ENCODE measurements at places on chromosomes 6 and 20.

- DNase-seq = peak; percentile 61
Measured at GRCh38 chr20:58888521-58889333, 36.2 kb downstream of the GNAS start.

DNA sequence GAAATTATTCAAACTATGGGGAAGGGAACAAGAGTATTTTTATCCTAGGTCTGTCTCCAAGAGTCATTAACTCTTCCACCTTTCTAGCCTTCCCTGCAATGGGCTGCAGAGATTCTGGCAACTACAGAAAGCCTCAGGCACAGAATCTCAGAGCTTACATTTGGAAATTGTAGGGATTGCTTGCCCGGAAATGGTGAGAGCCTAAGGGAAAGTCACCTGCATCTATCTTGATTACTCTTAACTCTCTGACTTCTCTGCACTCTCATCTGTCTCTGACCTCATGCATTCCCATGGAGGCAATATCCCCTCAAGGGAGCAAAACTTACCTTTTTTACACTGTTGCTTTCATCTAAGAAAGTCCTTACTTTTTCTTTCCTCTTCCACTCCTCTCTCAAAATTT, 513.2 kb upstream of the MARCKS start:
- no peak for DNase-seq

DNA sequence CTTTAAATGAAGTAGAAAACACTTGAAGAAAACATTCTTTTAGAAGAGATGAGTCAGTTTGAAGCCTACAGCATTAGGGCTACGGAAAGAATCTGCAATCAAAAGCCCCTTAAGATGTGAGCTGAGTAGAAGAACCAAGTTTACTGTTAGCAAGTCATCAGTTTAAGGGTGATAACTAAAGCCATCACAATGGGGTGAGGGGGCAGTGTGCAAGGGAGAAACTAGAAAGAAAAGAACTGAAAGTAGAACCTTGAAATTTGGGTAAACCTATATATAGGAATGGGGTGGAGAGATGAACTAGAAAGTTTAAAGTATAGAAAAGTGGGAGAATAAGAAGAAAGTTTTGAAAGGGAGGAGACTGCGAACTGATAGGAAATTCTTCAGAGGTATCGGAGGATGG, 212.9 kb downstream of the COL19A1 start:
- no peak for DNase-seq

- no peak for DNase-seq
Measured at GRCh38 chr20:51884561-51884960, 82.2 kb upstream of the SALL4 start.
